ENCODE measurements at places on chromosomes 13 and 19. TPM values are rescaled to one million over a fixed set of nuclear protein-coding genes. Genes with fewer than 3 reads are reported as not detected.
A peak's percentile ranks its signal among the peaks of the same experiment; 100 is the strongest.

Gene NOVA2
- 1.5 TPM for total RNA-seq

DNA sequence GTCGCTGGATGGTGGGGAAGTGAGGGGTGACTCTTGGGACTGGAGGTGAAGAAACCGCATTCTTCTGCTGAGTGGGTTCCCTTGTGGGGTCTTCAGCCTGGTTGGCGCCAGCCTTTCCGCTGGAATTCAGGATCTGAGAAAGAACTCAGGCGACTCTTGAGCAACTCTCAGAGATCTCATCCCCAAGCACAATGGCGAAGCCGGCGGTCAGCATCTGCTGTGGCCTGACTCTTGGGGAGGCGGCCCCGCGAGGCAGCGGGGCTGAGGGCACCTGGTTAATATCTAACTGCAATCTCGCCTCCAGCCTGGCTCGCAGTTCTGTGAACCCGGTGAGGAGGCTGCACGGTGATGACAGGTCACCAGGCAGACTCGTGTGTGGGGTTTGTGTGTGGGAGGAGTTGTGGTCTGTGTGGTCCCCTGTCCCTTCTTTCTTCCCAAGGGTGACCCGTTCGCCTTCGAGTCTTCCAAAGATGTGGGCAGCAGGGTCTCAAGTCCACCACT lies 883 bp downstream of the ZNF441 start:
- peak overlapping the region; percentile 88 for H3K27ac ChIP-seq
- no peaks in the 10 kb centered on the region for H3K36me3 ChIP-seq
- no peak for DNase-seq
- peaks cover 15% of the 10 kb centered on the region for H3K4me1 ChIP-seq

GRCh38 chr13:33761740-33762139 lies 56.2 kb upstream of the RFC3 start:
- no peak overlapping the region for H3K27ac ChIP-seq
- H3K4me1 ChIP-seq: no peaks in the 10 kb centered on the region
- no peak overlapping the region for H3K4me3 ChIP-seq
- H3K27me3 ChIP-seq: no peaks in the 10 kb centered on the region

DNA sequence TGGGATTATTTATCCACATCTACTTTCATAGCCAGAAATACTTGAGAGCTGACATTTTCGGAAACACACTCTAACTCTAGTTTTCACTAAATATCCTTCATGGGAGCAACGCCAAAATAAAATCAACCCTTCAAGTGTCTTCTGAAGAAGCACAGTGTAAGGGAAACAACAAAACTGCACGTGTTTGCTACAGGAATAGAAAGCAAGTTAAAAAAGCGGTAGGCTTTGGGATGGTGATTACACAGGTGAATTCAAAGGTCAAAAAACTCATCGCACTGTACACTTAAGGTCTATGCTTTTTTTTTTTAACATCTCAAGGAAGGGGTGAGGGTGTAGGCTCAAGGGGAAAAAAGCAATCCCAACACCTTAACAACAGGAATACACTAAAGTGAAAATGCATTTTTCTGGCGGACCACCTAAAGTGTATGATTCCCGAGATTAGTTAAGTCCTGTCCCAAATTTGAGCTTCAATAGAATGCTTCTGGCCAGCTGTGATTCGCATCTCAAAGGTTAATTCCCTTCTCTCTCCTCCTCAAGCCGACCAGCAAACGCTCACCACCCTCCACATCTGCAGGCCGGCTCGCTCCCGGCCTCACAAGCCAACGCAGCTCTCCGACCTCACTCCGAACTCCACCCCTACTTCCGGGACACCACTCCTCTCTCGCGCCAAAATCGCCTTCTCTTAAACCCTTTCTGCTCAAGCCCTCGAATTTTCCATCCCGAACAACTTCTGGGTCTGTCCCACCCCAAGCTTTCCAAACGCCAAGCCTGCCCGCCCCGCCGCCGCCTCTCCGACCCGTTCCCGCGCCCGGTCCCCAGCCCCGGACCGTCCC lies 1.1 kb downstream of the ARGLU1 start:
- H3K27ac ChIP-seq: peak overlapping the region; percentile 97
- DNase-seq: no peak
- H3K4me1 ChIP-seq: peaks cover 55% of the 10 kb centered on the region
- no peaks in the 10 kb centered on the region for H3K36me3 ChIP-seq

GRCh38 chr19:47729799-47730520 lies 15.4 kb upstream of the NOP53 start:
- H3K36me3 ChIP-seq: peaks cover 4% of the 10 kb centered on the region
- H3K4me1 ChIP-seq: peaks cover 55% of the 10 kb centered on the region
- no peak for DNase-seq
- H3K27me3 ChIP-seq: no peaks in the 10 kb centered on the region
- H3K4me3 ChIP-seq: peak overlapping the region; percentile 2

Gene ADAMTSL5
- total RNA-seq: 22.6 TPM

GRCh38 chr19:35783469-35784434 lies 8.4 kb downstream of the ARHGAP33 start:
- H3K27ac ChIP-seq: no peak overlapping the region
- no peak overlapping the region for H3K4me3 ChIP-seq
- no peak for DNase-seq
- H3K27me3 ChIP-seq: no peaks in the 10 kb centered on the region
- H3K36me3 ChIP-seq: no peaks in the 10 kb centered on the region

DNA sequence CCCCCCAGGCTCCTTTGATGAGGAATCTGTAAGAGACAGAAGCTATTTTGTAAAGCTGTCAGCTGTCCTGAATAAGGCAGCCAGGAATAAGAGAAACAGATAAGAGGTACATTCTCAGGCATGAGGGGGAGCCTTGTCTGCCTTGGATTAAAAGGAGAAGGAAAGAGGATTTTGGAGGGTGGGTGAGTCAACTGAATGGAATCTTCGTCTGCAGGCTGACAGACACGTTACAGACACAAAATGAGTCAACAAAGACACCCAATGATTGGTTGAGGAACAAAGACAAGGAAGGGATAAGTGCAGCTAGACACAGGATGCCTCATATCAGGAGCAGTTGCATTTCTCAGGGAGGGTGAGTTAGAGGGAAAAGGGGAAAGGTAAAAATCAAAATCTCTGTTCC lies 162.5 kb downstream of the OLFM4 start:
- H3K27me3 ChIP-seq: no peaks in the 10 kb centered on the region
- no peaks in the 10 kb centered on the region for H3K4me1 ChIP-seq
- DNase-seq: no peak
- no peaks in the 10 kb centered on the region for H3K36me3 ChIP-seq
- no peak overlapping the region for H3K27ac ChIP-seq

- peaks cover 55% of the 10 kb centered on the region for H3K4me1 ChIP-seq
- peaks cover 5% of the 10 kb centered on the region for H3K36me3 ChIP-seq
- peak within 1 kb of the TSS; percentile 81 for H3K4me3 ChIP-seq
- H3K27ac ChIP-seq: peak within 1 kb of the TSS; percentile 85
These were observed at the start of gene NR2F6 for GRCh38 chr19:17245535-17245984. TSS of gene NR2F6 (minus strand) at chr19:17245919. CDS start at chr19:17245220, 699 bp downstream.

DNA sequence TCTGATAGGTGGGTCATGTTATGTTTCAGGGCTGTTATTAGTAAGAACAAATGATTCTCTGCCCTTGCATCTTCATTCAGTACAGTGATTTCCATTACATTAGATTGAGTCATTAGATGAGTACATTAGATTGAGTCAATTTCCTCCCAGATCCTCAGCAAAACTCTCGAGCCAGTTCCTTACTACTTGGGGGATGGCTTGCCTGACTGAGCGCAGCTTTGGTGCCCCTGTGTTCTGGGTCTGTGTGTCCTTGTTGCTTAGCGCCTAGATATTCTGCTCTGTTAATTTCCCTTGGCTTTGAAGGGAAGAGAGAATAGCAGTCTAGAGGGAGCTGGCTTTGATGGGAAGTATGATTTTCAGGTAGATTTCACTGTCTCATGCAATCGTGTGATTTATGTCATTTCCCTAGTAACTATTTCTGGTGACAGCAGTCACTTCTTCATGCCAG lies 19.1 kb upstream of the SCEL start:
- no peak overlapping the region for H3K27ac ChIP-seq
- no peak for DNase-seq
- no peaks in the 10 kb centered on the region for H3K4me1 ChIP-seq
- H3K27me3 ChIP-seq: no peaks in the 10 kb centered on the region

DNA sequence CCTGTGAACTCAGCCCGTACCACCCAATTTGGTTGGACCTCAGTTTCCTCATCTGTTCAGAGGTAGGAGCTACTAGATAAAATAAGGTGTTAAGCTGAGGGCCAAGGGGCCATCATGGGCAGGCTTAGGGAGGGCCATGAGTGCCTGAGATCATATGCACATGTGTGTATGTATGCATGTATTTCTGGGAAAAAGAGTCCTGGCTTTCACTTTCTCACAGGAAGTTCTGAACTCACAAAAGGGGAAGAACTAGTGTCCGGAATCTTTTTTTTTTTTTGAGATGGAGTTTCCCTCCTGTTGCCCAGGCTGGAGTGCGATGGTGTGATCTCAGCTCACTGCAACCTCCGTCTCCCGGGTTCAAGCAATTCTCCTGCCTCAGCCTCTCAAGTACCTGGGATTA lies 18.9 kb downstream of the TGFB1 start:
- H3K4me1 ChIP-seq: no peaks in the 10 kb centered on the region
- no peak overlapping the region for H3K27ac ChIP-seq
- H3K36me3 ChIP-seq: no peaks in the 10 kb centered on the region
- H3K27me3 ChIP-seq: no peaks in the 10 kb centered on the region
- no peak for DNase-seq
- H3K4me3 ChIP-seq: no peak overlapping the region

DNA sequence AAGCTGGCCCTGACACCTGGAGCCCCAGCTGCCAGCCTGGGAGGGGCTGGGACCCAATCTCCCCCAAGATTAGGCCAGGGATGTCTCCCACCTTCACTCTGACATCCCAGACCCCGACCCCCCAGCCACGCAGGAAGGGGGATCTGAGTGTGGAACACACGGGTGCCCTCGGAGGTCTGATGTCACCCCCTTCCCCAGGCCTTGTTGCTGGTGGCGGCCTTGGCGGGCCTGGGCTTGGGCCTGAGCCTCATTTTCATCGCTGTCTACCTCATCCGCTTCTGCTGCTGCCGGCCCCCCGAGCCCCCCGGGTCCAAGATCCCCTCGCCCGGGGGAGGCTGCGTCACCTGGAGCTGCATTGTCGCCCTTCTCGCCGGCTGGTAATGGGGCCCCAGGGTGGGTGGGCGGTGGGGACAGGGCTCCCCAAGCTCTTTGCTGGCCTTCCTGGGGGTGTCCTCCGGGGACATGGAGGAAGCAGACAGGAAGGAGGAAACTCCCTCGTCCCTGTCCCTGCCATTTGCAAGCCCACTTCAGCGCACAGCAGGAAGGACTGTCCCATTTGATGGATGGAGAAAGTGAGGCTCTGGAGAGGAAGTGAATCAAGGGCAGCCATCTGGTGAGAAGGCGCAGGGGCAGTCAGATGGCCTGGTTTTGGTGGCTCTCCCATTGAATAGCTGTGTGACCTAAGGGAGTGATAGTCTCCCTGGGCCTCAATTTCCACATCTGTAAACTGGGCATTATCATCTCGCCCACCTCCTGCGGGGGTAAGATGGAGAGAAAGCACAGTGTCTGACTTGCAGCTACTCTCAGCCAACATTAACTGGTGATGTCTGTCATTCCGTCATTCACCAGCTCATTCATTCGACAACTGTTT lies 3.9 kb downstream of the TTYH1 start:
- H3K27ac ChIP-seq: peak overlapping the region; percentile 15
- no peak for DNase-seq
- no peak overlapping the region for H3K4me3 ChIP-seq
- H3K27me3 ChIP-seq: no peaks in the 10 kb centered on the region
- peaks cover 10% of the 10 kb centered on the region for H3K4me1 ChIP-seq

- no peaks in the 10 kb centered on the region for H3K27me3 ChIP-seq
- DNase-seq: no peak
- no peak overlapping the region for H3K4me3 ChIP-seq
These were observed 10.4 kb downstream of the DEDD2 start for GRCh38 chr19:42206871-42207755.

- H3K36me3 ChIP-seq: no peaks in the 10 kb centered on the region
- H3K27me3 ChIP-seq: no peaks in the 10 kb centered on the region
- no peaks in the 10 kb centered on the region for H3K4me1 ChIP-seq
- H3K4me3 ChIP-seq: no peak overlapping the region
These were observed 45.0 kb downstream of the CBY2 start for GRCh38 chr13:45747071-45747470.
